ENCODE measurements at places on chromosomes 3 and 15. TPM values are rescaled to one million over a fixed set of nuclear protein-coding genes. Genes with fewer than 3 reads are reported as not detected.

DNA sequence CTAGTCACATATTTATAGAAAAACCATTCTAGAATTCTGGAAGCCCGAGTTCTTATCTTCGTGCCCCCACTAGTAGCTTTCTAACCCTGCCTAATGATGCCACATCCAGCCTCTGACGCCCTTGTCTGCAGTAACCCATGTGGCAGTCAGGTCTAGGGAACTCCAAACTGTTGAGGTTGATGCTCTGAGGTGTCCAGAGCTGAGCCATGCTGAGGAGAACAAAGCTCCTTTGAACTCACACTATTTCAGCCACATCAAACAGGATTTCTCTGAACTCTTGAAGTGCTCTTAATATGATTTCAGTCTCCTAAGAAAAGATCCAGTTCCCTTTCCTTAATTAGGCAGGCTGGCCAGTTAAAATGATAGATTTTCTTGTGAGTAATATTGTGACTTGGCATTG, 150.5 kb upstream of the ST8SIA2 start:
- DNase-seq: no peak

GRCh38 chr15:101060576-101061551, 141.7 kb downstream of the LRRK1 start:
- no peak for DNase-seq

DNA sequence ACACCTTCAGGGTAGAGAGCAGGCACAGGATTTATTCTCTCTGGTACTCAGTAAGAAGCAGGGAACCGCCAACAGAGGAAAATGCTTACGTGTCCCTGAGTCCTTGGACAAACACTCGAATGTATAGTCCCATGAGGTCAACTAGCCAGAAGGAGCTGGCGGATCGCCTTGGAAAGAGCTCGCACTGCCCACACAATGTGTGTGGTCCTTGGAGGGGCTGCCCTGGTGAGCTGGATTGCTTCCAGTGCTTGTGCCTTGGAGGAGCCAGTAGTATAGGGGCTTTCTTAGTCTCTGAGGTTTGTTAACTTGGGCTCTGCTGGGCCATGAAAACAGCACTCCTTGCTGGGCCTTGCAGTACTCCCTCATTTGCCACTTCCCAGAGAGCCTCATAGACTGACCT, 40.7 kb upstream of the VILL start:
- no peak for DNase-seq

The CNTN6 gene
- 0.67 TPM for total RNA-seq

DNA sequence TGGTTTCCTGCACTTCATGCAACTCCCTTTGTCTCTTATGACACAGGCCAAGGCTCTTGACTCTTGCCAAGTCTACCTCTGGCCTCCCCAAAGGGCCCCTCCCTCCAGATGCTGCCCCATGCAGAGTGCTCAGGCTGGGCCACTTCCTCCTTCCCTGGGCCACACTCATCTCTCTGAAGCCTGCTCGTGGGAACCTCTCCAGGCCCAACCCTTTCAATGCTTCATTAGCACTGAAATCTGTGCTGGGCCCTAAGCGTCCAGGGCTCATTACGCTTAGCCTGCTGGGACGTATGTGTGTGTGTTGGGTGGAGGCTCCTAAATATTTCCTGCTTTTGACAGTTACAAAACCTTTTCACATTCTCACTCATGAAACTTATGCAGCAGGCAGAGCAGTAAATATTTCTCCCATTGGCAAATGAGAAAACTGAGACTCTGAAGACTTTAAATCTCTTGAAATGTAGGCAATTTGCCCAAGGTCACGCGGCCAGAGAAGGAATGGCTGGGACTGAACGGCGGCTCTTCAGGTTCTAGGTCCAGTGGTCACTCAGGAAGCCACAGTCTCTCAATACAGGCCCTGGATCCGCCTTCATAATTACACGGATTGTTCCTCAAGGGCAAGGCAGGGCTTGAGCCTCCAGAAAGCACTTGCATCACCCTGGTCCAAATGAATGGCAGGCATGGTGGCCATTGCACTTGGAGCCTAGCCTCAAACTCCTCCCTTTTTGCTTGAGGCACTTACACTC, 241.7 kb upstream of the HES1 start:
- no peak for DNase-seq

DNA sequence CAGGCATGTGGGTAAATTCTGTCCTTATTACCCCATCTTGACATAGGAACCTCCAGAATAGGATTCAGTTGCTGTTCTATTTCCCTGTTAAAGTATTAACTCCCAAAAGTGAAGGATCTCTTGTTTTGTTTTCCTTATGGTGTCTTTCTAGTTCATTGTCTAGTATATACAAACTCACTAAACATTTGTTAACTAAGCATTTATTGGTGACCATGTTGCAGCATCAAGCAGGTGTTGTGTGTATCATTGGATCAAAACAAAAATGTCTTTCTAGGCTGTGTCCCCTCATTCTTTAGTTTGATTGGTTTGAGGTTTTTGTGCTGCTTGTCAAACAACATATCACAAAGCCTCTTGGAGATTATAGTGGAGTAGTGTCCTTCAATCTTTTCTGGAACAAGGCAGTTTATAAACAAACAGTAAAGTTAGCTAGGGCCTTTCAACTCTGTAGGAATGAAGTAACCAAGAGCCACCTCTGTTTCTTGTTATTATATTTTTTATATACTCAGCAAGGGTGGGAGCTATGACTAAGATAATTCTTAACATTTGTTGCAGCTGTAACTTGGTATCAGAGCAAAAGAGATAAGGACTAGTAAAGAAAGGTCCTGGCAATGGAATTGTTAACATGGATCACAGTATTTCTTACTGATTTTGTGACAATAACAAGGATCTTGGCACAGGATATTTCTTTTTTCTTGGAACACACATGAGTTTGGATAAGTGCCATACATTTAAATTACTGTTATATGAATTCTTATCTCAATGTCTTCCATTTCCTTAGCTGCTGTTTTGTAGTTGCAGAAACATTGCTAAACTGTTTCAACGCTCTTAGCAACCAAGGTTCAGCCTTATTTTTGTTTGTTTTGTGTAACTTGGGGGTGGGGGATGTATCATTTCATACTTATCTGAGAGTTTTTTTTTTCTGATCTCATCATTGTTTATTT, 49.3 kb downstream of the TMOD3 start:
- no peak for DNase-seq

DNA sequence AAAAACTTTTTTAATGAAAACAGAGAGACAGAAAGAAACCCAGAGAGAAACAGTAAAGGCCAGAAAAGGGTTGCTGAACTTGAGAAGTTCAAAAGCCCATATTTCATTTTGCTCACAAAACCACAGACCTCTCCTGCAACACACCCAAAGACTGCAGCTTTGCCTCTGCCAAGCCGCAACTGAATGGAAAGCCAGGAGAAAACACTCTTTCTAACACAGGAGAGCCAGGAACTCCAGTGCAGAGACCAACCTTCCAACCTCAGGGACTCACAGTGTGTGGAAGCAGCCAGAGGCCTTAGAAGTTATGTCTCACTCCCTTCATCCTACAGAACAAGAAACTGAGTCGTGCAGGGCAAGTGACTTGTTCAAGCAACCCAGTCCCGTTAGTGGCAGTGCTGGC, 163.1 kb upstream of the HES1 start:
- DNase-seq: no peak

GRCh38 chr3:69579306-69580041, 159.8 kb upstream of the MITF start:
- no peak for DNase-seq

The VEPH1 gene
- 1.0 TPM for total RNA-seq

- DNase-seq: no peak
Observed at GRCh38 chr3:50516440-50516871, 13.0 kb upstream of the CACNA2D2 start.

GRCh38 chr3:128426128-128426921, 40.4 kb downstream of the DNAJB8 start:
- no peak for DNase-seq

GRCh38 chr3:94433811-94434210, 370.9 kb downstream of the NSUN3 start:
- DNase-seq: no peak

DNA sequence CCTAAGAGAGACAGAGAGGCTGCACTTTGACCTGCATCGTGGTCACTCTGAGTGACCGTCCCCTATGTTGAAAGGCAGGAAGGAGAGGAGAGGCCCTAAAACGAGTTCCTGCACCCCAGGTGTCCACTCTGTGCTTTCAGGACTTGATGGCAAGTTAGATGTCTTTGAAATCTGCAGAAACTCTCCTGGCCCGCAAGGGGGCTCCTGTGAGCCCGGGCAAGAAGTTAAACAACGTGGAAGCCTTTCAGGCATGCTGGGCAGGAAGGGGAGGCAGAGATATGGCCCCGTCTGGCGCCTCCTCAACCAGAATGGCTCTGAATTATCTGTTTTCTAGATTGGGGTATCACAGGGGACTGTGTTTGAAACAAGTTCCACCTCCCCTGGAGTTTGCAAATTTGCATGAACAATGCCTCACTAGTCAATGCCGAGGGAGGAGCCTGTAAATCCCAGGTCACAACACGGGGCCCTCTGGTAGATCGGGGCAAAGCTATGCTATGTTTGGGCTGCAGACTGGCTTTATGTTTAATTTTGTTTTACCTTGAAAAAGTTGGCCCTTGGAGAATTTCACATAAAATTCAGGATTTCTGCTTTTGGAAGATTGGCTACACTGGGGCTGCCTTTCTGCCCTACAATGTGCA, 9.8 kb downstream of the CTXND1 start:
- no peak for DNase-seq

The SPTBN5 gene
- 35.0 TPM for total RNA-seq

The OR5K2 gene
- total RNA-seq: not detected
